RWPE1 (cell line): ENCODE measurements at places on chromosomes 7 and 10.

GRCh38 chr7:143408686-143409561 lies at the start of gene EPHA1:
Gene EPHA1, minus strand, starts transcription at chr7:143408856. Its CDS starts 51 bp downstream, at chr7:143408805.
- DNase-seq = peak; percentile 92

GRCh38 chr7:18018296-18019215 lies 9.1 kb downstream of the PRPS1L1 start:
- no peak for DNase-seq

GRCh38 chr10:15213461-15213861 lies 45.0 kb upstream of the NMT2 start:
- DNase-seq = no peak

GRCh38 chr10:131549116-131549515 lies 237.6 kb upstream of the TCERG1L start:
- DNase-seq = no peak

- DNase-seq = no peak
These were observed 747.9 kb downstream of the NXPH1 start for GRCh38 chr7:9181356-9181755.

- no peak for DNase-seq
These were observed 284 bp downstream of the CXCL12 start for GRCh38 chr10:44384601-44385025.

- no peak for DNase-seq
These were observed 40.2 kb downstream of the ANTXRL start for GRCh38 chr10:46326971-46327370.

- no peak for DNase-seq
These were observed 48.8 kb upstream of the CAMK2B start for GRCh38 chr7:44374007-44374763.

DNA sequence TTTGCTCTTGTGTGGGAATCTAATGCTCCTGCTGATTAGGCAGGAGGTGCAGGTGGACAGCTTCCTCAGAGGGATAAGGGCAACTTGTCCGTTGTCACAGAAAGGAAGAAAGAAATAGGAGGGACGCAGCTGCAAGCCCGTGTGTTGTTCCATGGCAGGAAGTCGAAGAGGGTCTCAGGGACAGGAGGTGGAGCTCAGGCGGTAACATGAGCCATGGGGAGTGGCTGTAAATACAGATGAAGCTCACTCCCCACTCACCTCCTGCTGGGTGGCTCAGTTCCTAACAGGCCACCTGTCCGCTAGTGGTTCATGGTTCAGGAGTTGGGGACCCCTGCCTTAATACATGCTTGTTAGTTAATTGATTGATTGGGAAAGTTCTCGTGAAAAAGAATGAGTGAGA lies 101.7 kb upstream of the SFMBT2 start:
- no peak for DNase-seq

- DNase-seq = no peak
These were observed 99.4 kb downstream of the BTRC start for GRCh38 chr10:101453318-101453717.

GRCh38 chr7:136976504-136977251 lies 108.2 kb downstream of the CHRM2 start:
- DNase-seq = no peak

DNA sequence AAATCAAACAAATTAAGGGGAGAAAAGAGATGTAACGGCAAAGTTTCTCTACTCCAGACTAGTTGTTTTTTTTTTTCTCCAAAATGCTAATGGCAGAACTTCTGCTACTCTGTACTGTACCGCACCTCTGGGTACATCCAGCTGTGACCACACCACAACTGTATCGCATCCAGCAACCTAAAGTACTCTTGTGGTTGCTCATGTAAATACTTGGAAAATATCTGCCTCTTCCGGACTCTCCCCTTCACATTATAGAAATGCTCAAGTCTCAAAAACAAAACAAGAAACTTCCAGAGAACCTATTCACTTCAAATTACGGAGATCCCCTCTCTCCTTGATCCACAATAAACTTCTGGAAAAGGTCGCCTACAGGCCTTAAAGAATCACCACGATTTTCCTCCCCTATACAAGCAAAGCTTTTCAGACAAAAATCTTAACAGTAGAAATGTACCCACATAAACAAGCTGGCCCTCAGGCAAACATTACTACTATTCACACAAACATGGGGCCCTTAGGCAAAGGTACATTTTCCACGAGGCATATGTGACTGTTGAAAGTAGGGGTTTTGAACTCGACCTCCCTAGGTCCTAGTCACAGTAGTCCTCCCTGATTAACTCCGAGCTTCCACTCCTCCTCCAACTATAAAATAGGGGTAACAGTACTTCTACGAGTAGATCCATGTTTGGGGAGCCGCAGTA lies 222.9 kb upstream of the MKLN1 start:
- no peak for DNase-seq

DNA sequence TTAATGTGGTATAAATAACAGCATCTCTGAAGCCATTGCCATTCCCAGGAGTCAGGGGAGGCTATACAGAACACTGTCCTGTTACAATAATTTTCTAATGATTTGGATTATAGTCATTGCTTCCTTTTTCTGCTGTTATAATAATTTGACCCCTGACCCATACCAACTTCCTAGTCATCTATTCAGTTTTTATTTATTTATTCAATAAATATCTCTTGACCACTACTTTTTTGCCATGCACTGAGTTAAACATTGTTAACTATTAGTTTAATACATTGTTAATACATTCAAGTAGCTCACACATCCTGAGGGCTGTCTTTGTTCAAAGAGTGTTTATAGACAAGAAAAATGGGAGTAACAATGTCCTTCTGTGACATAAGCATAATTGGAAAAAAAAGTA lies 235.5 kb upstream of the MEOX2 start:
- DNase-seq = no peak

GRCh38 chr10:851901-852300 lies 79.6 kb downstream of the LARP4B start:
- no peak for DNase-seq

GRCh38 chr7:79968077-79968648 lies 166.5 kb upstream of the GNAI1 start:
- no peak for DNase-seq

DNA sequence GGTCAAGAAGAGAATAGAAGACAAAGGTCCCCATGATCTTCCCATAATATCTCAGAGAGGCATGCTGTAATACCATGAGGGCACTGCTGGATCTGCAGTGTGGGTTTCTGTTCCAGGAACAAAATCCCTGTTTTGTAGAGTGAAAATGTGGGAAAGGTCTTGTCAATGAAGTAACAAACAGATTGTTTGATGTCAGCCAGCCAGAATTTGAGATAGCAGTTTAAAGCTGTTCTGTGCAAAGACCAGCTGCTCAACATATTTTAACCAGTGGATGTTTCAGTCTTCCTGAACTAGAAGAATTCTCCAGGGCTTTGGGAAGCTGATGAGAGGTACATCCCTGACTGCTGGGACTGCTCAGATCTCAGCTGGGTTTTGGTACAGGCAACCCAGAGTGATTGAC lies 1012.5 kb downstream of the DNAJB9 start:
- no peak for DNase-seq

GRCh38 chr7:106952001-106952657 lies 87.0 kb downstream of the PIK3CG start:
- DNase-seq = no peak

DNA sequence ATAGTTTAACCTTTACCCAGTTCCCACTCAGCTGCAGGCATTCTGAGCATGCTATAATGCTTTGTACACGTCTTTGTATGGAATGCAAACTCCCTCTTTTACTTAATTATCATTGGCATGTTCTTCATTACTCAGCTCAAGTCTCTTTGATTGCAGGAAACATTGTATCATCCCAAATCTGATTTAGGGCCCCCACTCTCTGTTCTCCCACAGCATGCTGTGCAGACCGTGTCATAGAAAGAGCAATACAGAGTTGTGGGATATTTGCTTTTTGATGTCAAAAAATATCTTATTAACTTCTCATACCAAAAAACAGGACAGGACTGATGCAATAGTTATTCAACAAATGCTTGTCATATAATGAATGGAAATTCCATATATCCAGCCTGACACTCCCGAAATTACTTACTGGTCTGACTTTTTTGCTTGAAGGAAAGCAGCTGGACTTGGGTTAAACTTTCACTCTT lies 1081.5 kb upstream of the C7orf33 start:
- DNase-seq = no peak

GRCh38 chr7:155874411-155874810 lies 62.1 kb upstream of the SHH start:
- no peak for DNase-seq

DNA sequence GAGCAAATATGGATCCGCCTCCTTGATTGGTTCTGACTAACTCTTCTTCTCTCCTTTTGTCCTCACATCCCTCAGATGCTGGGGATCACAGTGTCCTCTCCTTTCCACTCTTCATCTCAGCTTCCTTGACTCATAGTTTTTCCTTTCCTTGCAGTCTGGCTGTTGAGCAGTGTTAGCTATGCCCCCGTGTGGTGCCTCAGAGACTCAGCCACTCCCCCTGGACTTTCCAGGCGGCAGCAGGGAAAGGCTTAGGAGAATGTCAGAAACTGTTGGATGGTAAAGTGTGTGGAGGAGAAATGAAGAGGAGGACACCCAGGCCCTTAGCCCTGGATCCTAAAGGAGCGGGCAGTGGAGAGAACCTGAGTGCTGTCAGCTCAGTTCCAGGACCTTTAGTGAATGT lies 267.5 kb downstream of the CELF2 start:
- DNase-seq = no peak
